Activated T-cell treated with anti-CD3 and anti-CD28 coated beads, Interleukin-2, amount 50 U/mL, for 72 hours (primary cell): ENCODE measurements at places on chromosomes 1 and 21. TPM values are rescaled to one million over a fixed set of nuclear protein-coding genes. Genes with fewer than 3 reads are reported as not detected.

Gene HTR6
- total RNA-seq: 0.55 TPM

DNA sequence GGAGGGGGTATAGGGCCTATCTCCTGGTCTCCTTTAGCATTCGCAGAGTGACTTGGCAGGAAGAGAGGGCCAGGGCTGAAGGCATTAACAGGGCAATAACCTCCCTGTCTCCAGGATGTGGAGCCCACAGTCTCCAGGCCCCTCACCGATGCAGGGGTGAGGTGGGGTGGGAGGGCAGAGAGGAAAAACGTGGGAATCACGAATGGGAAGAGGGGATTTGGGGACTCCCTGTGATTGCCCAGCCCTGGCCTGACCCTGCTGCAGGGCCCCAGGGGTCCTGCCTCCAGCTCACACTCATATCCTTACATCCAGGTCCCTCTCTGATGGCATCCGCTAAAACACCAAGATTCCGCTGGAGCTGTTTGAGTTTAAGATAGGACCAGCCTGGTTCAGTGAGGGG lies 14.6 kb downstream of the TFAP2E start:
- H3K36me3 ChIP-seq: no peaks in the 10 kb centered on the region
- no peak overlapping the region for H3K4me3 ChIP-seq
- no peak overlapping the region for H3K27ac ChIP-seq

DNA sequence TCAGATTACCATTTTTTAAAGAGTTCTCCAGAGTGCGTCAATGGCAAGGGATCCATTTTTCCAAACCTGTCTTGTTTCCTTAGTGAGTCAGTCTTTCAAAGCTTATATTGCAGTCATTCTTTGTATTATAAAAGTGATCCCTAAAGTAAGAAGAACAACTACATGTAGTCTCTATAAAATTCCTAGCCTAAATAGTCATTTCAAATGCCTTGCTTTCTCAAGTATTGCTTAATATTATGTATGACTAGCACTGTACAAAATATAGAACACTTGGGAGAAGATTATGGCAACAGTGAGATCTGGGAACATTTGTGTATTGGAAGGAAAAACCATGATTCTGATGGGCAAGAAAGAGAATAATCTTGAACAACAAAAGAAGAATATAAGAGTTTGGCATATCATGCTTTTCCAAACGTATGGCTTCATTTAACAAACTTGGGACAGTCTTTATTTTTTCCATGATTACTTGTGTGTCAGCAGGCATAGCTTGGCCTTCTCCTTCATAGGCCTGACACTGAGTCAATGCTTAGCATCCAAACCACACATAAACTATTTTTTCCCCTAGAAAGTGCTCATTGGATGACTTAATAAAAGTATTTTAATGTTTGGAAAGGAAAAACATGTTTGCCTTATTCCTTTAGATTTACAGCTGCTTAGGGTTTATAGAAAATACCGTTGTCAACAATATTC lies 547.4 kb downstream of the LTN1 start:
- no peaks in the 10 kb centered on the region for H3K27me3 ChIP-seq
- peaks cover 5% of the 10 kb centered on the region for H3K4me1 ChIP-seq
- no peaks in the 10 kb centered on the region for H3K36me3 ChIP-seq
- DNase-seq: no peak
- H3K4me3 ChIP-seq: no peak overlapping the region

- H3K27ac ChIP-seq: no peak overlapping the region
- H3K4me1 ChIP-seq: no peaks in the 10 kb centered on the region
- no peak for DNase-seq
- no peak overlapping the region for H3K4me3 ChIP-seq
- H3K27me3 ChIP-seq: no peaks in the 10 kb centered on the region
These were observed 22.8 kb downstream of the NADK start for GRCh38 chr1:1755426-1755825.

DNA sequence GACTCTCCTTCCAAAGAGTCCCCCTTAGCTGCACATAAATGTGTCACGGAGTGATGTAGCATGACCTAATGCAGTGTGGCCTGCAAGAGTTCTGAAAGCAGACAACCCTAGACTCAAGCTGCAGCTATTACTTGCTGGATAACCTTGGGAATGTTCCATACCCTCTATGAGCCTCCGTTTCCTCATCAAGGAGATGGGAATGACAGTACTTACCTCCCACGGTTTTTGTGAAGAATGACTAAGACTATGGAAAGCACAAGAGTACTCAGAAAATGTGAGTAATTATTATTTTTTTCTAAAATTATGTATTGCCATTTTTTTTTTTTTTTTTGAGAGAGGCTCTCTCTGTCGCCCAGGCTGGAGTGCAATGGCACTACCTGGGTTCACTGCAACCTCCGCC lies 3.0 kb downstream of the TTC39A start:
- peaks cover 2% of the 10 kb centered on the region for H3K36me3 ChIP-seq
- no peak overlapping the region for H3K27ac ChIP-seq
- no peak for DNase-seq
- H3K27me3 ChIP-seq: peaks cover 44% of the 10 kb centered on the region
- peaks cover 14% of the 10 kb centered on the region for H3K4me1 ChIP-seq
- no peak overlapping the region for H3K4me3 ChIP-seq

GRCh38 chr1:82405333-82405732 lies 604.6 kb downstream of the ADGRL2 start:
- no peaks in the 10 kb centered on the region for H3K27me3 ChIP-seq
- no peak for DNase-seq
- no peaks in the 10 kb centered on the region for H3K4me1 ChIP-seq
- H3K36me3 ChIP-seq: no peaks in the 10 kb centered on the region
- no peak overlapping the region for H3K27ac ChIP-seq

DNA sequence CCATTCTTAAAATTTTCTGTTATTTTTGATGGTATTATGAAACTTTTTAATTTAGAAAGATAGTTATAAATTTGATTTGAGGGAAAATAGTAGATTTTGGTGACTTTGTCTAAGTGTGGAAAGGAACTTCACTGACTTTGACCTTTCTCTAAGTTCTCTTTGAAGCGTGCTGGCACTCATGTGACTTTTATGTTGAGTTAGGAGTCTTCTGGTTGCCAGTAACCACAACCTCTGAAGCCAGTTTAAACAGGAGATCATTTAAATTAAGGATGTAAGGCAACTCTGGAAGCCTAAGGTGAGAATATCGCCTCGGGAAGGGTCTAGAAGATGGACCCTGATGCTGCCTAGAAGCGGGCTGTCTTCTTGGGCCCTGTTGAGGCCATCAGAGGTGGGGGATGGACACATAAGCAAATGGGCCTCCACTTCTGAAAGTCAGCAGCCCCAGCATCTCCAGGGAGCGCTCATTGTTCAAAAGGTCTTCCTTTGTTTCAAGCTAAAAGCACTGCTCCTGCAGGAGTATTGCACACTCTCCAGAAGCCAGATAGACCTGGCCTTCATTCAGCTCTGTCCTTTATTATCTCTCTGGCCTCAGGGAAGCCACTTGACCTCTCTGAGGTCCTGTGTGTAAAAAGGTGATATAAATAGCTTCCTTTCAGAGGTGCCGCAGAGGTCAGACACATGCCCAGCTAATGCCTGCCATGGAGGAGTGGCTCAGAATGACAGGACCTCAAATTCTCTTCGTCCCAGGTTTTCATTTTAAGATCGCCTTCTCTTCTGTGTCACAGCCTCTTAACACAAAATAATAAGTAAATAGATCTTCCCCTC lies 5.1 kb upstream of the RCAN1 start:
- no peak overlapping the region for H3K4me3 ChIP-seq
- H3K27me3 ChIP-seq: peaks cover 25% of the 10 kb centered on the region
- no peak for DNase-seq
- H3K4me1 ChIP-seq: peaks cover 19% of the 10 kb centered on the region
- H3K27ac ChIP-seq: no peak overlapping the region

DNA sequence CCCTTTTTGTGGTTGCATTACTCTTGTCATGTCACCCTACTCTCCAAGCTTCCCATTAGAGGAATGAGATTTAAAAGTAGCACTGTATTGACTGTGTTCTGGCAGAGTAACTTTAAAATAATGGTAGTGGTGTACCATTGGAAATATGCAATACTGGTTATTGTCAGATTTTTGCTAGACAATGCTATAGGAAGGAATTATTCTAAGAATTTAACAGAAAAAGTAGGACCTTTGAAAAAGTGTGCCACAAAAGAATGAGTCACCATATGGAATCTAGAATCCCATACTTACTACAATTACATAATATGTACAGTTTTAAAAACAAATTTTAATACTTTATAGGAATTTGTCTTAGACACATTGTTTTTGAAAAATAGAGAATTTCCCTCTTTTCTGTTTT lies 13.8 kb downstream of the MIER1 start:
- peaks cover 12% of the 10 kb centered on the region for H3K36me3 ChIP-seq
- peak overlapping the region; percentile 14 for H3K27ac ChIP-seq
- H3K4me1 ChIP-seq: peaks cover 87% of the 10 kb centered on the region
- no peak overlapping the region for H3K4me3 ChIP-seq
- H3K27me3 ChIP-seq: no peaks in the 10 kb centered on the region
